ENCODE measurements at places on chromosomes 11 and 22.

DNA sequence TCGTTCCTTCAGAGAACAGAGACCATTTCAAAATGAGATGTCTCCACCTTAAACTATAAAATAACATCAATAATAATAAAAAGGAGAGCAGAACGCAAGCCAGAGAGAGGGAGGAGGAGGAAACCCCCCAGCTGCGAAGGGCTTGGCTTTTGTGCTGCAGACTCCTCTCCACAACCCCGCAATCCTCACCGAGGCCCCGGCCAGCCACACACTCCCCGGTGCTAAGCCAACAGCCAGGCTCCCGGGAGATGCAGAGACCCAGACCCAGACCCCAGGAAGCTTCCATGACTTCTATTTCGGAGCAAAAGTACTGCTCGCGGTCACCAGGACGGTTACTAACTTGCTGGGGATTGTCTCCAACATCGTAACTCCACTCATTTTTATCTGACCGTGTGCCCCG is 10.6 kb downstream of the PHF21B start:
- DNase-seq, result no peak

- DNase-seq, result no peak
These were observed 1351.1 kb downstream of the BRD1 start for GRCh38 chr22:48476577-48476976.

DNA sequence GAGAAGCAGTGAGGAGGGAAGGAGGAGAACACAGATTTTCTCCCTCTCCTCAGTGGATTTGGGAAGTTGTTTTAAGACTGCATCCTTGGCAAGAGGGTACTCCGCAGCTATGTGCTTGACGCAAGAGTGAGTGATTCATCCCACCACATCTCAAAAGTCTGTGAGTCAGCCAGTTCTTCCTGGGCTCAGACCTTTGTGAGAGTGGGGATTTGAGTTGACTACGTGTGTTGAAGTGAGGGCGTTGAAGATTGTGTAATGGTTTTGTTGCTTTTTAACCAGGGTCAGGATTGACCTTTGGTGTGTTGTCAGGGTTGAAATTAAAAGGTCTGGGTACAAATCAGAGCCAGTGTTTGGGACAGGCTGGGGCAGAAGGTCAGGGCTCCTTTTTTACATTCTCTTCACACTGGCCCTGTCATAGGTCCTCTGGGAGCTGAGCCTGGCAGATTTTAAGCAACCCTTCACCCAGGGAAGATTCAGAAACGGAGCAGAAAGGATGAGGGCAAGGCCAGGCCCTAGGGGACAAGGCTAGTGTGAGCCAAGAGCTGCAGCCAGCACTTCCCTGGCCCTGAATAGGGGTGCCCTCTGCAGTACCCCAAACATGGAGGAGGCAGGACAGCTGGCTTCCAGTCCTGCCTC is 4.2 kb upstream of the C11orf86 start:
- no peak for DNase-seq

DNA sequence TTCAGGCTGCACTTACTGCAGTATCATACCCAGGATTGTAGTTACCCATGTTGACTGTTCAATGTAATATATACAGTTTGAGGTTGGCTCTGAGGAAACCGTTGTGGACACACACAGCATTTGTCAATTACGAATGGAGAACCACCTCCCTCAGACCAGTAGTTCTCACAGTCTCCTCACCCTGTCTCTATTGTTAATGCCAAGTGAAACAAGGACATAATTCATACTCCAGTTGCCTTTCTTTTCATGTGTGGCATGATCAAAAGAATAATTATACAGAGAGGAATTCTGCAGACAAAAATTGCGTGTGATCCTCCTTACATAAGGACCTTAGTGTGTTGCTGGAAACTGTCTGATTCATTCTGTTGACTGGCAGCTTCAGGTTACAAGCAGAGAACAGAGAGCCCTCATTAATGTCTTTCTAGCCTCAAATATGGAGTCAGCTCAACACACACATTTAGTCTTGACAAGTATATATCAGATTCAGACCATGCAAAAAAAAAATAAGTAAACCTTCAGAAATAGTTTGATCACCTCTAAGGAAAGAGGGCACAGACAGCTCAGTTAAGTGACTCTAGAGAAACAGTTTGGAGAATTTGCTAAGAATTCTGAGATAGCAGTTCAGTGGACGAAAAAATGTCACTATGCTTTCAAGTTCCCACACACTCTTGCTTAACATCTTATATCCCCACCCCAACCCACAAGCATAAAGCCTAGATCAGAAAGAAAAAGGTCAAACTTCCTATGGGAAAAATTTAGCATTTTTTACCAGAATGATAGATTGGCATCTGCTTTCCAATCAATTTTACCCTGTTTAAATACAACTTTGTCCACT is 96.1 kb downstream of the MAML2 start:
- no peak for DNase-seq

DNA sequence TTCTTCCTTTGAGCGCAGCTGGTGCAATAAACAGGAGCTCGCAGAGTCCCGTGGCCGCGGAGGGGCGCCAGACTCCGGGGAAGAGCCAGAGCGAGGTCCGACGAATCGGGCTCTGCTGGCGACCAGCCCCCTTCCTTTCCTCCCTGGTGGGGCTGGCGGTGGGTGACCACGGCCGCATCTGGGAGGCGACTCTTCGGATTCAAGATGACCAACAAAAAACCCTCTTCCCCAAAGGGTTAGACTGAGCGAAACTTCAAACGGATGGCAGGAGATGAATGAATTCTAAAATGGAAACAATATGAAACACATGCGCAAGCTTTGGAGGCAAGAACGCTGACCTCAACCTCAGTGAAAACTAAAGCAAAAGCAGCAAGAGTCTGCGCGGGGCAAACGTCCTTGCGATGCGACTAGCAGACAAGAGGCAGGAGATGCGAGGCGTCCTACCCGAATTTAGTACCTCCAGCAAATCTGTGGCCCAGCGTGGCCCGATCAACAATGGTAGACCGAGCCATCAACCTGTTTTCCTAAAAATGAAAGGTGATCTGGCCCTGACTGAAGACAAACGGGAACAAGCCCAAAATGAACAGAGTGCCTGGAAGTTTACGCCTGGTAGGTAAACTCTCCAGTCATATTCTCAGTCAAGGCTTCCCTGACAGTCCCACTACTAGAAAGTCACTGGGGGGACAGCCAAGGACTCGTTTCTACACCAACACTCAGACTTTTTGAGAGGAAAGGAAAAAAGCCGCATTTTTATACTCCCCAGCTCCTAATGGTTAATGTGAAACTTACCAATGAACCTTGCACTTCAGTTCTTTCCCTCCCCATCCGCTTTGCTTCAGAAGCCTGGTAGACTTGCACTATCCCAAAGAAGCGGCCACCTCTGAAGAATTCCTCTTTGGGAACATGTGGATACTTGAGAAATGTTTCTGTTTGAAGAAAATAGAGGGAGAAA is 11.6 kb downstream of the MMP3 start:
- DNase-seq, result no peak
